ENCODE measurements at places on chromosomes 6 and 20.

DNA sequence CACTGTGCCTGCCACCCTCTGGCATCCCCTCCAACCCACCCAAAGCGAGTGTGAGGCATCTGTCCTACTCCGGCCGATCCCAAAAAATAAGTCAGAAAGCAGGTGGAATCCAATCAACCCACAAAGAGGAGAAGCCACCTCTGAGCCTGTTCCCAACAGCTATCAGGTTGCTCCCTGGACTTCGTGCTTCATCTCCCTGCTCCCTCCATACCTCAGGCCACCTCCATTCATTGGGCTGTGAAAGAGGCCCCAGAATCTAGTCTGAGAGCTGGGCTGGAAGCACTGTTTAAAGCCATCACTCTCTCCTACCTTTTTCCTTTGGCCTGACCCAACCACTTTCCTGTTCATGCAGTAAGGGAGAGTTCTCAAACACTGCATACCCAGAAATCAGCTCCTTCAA lies 106.1 kb downstream of the ZMYND8 start:
- DNase-seq, result no peak

DNA sequence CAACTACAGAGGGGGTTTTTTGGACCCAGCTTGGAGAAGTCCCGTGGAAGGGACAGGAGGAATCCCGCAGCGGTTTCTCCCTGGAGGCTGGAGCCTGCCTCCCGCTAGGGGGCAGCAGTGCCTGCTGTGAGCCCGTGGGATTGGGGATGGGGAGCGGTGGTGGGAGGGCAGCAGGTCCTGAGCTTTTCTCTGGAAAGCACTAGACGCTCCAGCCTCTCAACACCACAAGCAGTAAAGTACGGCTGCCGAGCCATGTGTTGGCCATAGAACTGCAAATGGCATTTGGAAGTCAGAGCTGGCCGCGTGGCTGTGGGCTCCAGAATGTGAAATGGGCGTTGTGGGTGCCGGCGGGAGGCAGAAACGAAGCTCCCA lies 47.8 kb downstream of the GMPR start:
- DNase-seq, result peak; percentile 94

- no peak for DNase-seq
Observed at GRCh38 chr6:22328474-22328873, 31.6 kb upstream of the PRL start.

DNA sequence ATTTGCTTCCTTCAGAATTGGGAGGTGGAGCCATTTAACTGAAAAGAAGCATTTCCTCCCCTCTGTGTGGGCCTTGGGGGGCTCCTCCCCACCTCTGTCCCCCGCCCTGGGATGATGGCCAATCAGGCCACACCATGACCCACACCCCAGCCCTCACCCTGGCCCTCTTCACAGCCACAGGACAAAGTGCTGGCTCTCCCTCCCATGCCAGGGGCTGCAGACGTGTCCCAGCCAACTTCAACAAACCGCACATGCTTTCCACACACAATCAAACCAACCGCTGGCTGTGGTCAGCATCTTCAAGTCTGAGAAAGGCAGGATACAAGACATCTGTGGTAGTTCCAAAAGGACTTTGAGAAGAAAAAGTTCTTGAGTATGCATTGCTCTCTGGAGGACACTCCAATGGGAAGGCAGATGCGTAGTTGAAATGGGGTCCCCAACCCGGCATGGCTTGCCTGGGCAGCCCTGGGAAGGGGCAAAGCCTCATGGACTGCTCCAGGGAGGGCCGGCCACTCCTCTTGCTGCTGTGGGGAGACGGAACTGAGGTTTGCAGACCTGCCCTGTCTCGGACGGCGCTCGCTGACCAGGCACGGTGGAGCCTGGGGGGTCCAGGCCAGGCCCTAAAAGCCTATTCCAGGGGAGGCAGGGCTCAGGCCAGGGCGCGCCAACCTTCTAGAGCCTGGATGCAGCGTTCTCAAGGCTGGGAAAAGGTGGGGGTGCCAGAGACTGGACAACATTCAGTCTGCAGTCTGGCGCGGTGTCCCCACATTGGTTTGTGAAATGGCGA lies 12.2 kb downstream of the TTLL2 start:
- peak; percentile 32 for DNase-seq

GRCh38 chr6:144246988-144247387 lies 38.1 kb upstream of the UTRN start:
- DNase-seq, result no peak

DNA sequence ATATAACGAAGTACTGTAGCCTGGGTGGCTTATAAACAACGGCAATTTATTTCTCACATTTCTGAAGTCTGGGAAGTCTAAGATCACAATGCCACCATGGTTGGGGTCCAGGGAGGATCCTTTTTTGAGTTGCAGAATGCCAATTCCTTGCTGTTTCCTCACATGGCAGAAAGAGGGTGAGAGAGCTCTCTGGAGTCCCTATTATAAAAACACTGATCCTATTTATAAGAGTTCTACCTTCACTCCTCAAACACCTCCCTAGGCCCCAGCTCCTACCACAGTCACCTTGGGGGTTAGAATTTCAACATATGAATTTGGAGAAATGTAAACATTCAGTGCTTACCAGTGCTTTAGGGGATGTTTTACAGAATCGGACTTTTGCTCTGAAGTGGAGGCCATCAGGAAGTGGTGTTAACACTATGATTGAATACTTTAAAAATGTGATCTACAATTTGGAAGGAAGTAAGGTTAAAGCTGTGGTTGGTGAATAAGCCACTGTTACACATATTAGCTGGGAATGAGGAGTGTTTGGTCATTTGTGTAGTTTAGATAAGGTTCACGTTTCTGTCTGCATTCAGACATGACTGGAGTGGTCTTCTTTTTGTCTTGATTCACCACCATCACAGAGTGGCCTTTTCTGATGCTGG lies 79.9 kb upstream of the SPTLC3 start:
- no peak for DNase-seq

DNA sequence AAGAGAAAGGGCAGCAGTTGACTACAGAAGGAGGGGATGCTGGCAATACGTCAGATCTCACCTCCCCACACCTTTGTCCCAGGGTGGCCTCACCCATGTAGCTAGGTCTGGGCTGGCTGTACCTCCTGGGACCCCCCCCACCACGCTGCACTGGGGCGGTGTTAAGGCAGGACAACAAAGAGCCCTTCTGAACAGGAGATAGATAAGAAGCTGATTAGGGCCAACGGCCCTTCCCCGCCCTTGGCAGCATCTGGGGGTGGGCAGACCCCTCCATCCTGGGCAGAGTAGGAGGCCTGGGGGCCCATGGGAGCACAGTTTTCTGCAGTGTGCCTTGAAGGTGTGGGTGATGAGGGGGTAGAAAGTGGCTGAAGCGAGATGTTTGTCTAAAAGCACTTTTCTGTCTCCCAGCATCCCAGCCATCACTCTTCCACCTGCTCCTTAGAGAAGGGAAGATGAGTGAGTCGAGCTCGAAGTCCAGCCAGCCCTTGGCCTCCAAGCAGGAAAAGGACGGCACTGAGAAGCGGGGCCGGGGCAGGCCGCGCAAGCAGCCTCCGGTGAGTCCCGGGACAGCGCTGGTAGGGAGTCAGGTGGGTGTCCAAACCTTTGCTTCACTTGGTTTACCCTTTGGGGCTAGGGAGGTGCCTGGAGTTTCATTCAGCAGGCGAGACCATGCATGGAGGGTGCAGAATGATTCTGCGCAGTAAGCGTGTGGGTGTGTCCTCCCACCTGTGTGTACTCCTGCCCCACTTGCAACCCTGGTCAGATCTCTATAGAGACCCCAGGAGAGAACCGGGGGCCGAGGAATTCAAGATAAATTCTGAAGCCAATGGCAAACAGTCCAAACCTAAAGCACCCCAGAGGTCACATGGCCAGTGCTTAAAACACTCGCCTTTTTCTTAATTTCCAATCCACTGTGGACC lies 3.9 kb downstream of the HMGA1 start:
- DNase-seq, result no peak

GRCh38 chr6:971981-972640 lies 279.2 kb upstream of the EXOC2 start:
- no peak for DNase-seq

DNA sequence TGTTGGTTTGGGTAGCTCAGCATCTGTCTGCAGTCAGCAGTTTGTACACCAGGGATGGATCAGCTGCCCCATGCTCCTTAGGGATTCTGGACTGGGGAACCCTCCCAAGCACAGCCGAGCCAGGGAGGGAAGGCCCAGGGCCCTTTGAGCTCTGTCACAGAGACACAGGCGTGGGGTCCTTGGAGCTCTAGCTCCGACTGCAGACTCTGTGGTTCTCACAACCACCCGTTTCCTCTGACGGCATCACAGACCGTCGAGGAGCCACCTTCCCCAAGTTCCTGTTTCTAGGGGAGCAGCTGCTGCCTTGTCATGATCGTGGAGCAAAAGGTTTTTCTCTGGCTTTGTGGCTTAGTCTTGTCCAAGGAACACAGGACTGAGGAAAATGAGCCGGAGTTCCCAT lies at the start of gene SLA2:
Gene SLA2, minus strand, starts transcription at position 199 of the 400 bp plus-strand sequence. CDS start 4,861 bp downstream, outside the sequence.
- no peak for DNase-seq

GRCh38 chr6:15145821-15146220 lies 100.0 kb upstream of the JARID2 start:
- DNase-seq, result no peak

GRCh38 chr20:41167118-41167470 lies 29.8 kb downstream of the PLCG1 start:
- no peak for DNase-seq

DNA sequence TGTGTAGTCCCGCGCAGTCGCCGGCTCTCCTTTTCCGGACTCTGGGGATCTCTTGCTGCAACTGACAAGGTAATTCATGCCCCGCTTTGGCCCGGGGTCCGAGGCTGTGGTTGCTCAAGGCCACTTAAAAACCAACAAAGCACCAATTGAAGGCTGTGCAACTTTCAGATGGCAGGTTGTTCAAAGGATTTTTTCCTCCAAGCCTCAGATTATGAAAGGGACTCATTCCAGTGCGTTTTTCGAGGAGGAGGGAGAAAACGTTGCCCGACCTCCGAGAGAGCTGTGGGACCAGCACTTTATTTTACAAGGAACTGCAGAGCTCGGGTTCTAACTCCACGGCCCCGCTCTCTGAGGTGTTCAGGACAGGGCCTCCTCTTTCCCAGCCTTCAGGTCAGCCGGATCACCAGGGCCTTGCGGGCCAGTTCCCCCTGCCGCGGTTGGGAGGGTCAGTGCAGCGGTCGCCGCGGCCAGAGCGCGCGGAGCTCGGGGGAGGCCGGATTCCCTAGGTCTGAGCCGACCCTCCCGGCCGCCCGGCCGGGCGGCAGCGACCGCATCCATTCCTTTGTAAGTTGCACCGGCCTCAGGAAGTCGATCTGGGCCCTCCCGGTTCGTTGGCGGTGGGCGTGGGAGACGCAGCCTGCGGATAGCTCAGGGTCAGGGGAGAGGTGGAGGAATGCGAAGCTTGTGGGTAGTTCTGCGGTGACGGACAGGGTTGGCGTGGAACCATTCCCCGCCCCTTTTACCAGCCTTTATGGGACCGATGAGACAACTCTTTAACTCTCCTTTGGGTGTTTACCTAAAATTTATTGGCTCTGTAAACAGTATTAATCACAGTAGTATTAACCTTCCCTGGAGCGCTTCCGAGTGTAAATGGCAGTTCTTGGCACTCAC lies 1.6 kb downstream of the UTRN start:
- peak; percentile 94 for DNase-seq

DNA sequence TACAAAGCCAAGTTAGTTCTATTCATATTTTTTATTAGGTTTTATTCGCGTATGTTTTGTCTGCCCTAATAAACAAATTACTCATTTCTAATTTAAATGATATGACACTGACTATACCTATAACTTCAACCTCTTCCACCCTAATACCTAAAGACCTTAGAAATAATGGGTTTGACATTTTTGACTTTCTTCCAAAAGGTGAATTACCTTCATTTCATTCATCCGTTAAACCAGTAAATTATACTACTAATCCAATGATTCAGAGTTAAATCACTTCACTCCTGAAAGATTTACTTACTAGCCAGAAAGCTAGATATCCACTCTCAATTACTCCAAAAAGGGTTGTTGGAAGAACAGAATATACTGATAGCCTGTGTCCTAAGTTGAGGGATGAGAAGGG lies 5.2 kb downstream of the MRPS10 start:
- no peak for DNase-seq

- DNase-seq, result no peak
Observed at GRCh38 chr6:2102316-2102883, 143.0 kb downstream of the GMDS start.

GRCh38 chr6:136737871-136738691 lies 54.2 kb downstream of the MAP3K5 start:
- DNase-seq, result no peak

DNA sequence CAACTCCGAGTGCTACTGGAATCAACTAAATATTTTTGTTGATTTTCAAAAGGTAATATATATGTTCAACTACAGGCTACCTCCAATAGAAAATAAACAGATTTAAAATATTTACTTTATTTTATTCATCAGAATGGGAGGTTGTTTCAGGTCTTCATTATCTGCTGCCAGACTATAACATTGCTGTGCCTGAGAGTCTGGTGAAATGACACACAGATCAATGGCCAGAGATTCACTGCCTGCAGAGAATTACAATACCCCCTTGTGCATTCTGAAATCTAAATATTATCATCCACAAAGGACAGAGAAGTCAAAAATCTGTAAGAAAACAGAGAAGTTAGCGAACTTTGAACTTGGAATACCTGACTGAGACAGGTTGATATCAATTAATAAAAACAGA lies 667.8 kb upstream of the GJE1 start:
- DNase-seq, result no peak

GRCh38 chr6:167013067-167013466 lies 13.9 kb downstream of the CEP43 start:
- DNase-seq, result no peak

- no peak for DNase-seq
Observed at GRCh38 chr6:139144490-139145085, 9.7 kb downstream of the HECA start.

DNA sequence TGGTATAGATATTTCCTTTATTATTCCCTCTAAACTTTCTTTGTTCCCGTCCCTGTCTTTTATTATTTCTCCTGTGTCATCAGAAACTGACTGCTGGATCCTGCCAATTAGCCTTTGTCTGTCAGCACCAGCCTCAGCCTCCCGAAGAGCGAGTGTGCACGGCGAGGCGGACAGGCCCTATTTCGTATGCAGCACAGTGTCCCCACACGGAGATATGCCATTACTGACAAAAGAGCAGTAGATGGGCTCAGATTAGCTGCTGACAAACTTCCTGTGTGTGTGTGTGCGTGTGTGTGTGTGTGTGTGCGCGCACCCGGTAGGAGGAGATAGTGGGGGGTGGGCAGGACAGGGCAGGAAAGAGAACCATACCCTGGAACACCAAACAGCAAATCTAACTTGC lies 99.5 kb upstream of the ZFP64 start:
- DNase-seq, result no peak

DNA sequence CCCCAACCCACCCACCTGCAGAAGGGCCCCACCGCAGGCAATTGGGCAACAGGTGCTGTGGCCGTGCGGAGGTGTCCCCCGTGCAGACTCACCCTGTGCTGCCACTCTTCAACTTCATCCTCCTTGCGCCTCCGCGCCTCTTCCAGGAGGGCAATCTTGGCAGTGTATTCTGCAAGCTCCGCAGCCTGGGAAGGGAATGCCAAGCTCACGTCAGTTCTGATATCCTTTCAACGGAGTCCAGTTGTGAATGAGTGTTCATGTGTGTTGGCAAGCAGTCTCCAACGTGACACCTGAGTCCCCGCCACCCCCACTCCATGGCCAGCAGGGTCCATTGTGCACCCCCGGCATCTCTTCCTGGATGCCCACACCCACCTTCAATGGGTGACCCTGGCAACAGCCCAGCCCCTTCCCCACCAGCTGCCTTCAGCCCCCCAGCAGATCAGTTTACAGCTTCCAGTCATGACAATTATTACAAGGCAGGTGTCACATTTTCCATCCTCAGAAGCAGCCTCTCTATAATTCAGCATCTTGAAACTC lies 49.9 kb downstream of the EZR start:
- no peak for DNase-seq

- DNase-seq, result no peak
Observed at GRCh38 chr6:113412589-113413357, 444.4 kb upstream of the MARCKS start.

All from endodermal cell (in vitro differentiated cells).